ENCODE measurements at places on chromosomes 16 and 17.

DNA sequence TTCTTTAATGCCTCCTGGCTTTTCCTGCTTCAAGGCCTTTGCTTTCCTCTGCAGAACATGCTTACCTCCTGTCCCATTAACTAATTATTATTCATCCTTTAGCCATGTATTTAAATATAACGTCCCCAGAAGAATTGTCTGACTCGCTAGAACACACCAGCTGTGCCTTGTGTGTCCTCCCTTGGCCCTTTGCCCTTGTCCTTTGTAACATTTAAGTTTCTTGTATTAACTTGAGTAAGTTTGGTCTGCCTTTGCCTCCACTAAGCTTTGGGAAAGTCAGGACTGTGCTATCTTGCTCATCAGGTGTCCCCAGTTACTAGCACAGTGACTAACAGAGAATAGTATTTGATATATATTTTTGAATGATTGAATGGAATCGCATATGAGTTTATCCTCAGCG lies 29.6 kb upstream of the ABCA9 start:
- DNase-seq: no peak

DNA sequence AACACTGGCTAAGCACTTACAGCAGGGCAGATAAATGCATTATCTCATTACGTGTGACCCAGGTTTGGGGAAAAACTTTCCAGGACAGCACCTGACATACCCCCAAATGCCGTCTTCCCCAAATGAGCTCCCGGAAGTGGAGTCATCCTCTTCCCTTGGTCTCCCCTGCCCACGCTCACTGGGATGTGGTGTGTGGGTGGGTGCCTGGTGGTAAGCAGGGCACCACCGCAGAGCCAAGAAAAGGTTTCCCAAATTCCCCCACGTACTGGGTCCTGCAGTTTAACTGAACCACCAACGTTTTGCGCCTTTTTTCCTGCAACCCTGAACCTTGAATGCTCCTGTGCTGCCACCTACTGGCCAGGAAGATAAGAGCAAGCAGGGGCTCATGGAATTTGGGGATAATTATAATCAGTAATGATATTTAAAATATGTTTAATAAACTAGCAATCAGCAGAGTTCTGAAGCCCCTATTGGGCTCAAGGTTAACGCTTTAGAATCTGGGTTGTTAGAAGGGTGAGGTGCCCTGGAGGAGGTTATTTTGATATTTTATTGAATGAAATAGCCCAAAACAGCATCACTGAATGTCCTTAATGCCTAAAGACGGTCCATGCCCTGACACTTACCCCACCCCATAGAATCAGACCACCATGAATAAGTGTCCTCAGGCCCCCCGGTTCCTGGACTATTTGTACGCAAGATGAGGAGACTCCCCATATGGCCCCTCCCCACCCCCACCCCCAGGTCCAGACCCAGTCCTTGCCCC lies 8.0 kb downstream of the SPPL2C start:
- DNase-seq: no peak

DNA sequence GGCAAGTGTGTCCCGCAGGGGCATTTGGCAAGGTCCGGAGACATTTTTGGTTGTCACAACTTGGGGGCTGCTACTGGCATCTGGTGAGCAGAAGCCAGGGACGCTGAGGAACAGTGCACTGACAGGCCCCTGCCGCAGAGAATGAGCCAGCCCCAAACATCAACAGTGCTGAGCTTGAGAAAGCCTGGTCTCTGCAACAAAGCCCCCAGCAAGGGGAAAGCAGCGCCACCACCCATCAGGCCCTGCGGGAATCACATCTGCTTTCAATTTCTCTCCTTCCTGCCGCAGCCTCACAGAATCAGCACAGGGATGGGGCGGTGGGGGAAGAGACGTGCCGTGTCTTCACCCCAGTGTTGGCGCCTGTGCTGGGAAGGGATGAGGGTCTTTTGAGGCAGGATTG lies 14.8 kb upstream of the PRPSAP1 start:
- DNase-seq: no peak

GRCh38 chr16:30401768-30402425 lies 5.5 kb upstream of the ZNF771 start:
- no peak for DNase-seq

GRCh38 chr16:52546291-52547003 lies 496 bp downstream of the TOX3 start:
- DNase-seq: no peak

GRCh38 chr17:63113167-63113566 lies 147.1 kb downstream of the TANC2 start:
- DNase-seq: no peak

DNA sequence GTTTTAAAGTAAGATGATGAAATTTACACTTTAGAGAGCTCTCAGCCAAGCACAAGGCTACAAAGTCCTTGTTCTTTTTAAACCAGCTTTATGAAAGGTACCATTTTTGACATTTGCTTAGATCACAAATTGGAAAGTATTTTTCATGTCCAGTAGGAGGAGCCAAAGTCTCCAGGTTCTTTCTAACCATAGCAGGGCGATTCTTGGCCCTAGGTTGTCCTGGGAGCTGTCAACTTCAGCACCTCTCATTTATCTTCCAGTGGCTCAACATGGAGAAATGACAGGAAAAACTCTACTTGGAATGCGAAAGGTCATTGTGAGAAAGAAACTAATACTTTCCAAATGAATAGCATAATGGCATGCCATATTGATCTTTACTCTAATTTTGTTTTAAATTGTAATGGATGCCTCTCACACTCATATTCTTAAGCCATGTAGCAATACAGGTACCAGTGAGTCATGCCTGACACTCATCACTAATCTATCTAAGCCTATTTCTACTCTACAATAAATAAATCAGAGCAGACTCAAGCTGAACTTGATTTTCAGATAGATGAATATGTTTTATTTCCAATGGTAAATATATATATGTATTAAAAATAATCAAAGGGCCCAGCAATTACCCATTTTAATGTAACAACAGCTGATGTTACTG lies 919.1 kb upstream of the EEF2KMT start:
- no peak for DNase-seq

DNA sequence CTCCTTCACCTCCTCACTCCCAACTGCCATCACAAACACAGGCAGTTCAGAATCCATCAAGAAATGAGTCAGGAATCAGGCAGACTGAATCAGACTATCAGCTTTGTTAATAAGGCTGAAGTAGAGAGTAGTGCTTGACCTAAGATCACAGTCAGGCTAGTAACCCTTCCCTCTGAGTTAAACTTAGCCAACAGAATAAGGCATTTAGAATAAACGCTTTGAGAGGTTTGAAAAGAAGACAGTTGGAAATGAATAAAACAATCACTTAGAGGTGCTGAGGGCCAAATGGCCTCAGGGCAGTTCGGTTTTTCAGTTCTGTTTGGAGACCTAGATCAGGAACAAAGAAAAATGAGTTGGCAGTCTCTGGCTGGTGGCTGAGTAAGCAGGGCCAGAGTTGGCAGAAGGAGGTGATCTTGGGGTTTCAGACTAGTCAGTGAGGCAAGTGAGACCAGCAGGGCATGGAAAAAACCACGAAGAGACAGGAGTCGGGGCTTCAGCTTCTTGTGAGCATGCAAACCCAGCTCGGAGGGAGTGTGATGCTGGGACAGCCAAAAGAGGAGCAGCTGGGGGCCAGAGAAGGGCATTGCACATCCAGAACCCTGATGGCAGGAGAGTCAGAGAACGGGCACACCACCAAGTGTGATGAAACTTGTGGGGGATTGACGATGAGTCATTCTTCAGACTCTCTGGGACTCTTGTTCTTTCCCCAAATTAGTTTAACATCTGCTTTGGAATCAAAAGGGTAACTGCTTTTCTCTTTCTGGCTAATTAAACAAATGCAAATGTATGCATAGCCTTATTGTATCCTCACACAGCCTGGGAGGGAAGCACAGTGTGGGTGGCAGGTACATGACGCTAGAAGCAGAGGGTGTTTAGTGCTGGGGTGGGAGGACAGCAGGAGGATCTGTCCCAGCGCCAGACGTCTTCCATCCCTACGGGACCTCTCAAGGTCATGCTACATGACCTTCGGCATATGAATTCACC lies 54.8 kb downstream of the SPECC1 start:
- peak; percentile 85 for DNase-seq

DNA sequence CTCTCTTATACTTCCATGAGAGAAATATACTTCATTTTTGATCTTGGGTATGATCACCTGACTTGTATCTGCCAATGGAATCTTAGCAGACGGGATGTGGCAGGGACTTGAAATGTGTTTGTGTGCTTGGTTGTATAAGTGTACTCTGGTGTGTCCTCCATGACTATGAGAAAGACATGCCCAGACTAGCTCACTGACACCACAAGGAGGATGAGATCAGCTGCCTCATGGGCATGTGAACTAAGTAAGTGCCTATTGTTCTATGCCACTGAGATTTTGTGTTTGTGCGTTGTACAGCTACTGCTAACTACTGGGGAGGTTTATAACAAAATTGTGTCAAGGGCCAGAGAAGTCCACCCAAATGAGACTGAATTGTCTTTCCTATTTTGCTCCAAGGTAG lies 402.2 kb upstream of the SALL1 start:
- DNase-seq: no peak

- no peak for DNase-seq
Measured at GRCh38 chr17:78462148-78462547, 83.7 kb downstream of the PGS1 start.

- DNase-seq: no peak
Measured at GRCh38 chr16:19223235-19224170, 55.5 kb downstream of the SYT17 start.

DNA sequence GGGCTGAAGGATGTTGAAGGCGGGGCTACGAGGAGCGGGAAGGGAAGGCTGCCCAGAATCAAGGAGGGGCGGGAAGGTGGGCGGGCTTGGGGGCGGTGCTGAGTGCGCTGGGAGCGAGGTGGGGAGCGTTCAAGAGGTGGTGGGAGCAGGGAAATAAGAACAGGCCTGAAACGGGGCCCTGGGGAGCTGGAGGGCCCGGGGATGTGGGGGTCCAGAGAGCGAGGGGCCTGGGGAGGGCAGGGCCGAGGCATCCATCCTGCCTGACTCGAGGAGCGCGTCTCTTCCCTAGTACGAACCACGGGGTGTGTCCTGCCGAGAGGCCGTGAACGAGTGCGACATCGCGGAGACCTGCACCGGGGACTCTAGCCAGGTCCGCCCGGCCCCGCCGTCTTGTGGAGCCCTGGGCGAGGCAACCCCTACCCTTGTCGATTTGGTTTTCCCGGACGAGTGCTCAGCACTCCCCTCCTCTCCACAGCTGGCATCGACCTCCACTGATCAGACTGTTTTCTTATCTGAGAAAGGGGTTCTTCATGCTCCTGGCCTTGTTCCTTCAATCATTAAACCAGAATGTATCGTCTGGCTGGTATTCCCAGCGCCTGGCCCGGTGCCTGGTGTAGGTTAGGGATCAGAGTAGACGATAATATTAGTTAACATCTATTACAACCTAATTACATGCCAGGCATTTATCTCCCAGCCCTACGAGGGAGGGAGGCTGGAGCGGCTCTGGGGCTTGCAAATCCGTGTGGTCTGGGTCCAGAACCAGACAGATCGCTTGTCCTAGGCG lies 17.2 kb downstream of the ADAM11 start:
- peak; percentile 90 for DNase-seq

DNA sequence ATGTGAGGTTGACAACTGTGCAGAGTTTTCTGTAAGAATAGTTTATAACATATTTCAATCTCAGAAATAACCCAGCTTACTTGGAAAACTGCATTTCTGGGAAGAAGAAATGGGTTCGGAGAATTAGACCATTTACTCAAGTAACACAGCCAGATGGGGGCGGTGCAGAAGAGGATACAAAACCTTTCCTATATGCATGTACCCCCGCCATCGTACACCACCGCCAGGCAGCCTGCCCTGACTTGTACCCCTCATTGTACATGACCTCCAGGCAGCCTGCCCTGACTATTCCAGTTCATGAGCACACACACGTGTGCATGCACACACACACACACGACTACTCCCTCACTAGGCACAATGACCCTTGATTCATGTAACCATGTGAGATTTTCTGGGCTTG lies 154.0 kb downstream of the C16orf78 start:
- no peak for DNase-seq

DNA sequence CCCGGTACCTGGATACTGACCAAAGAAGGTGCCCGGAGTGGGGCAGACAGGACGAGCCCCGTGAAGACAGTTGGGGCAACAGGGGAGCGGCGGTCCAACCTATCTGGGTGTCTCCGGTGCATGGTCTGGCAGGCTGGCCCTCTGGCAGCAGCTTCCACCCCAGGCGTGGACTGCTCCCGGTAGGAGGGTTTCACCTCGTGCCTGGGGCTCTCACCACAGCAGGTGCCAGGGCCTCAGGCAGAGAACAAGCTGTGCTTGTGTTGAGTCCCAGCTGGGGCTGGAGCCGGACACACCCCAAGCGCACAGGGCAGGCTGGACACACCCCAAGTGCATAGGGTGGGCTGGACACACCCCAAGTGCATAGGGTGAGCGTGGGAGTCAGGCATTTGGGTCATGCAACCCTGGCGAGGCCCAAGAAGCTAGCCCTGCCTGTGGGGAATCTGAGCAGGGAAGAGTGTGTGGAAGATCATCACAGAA lies 1.5 kb upstream of the FBXL16 start:
- no peak for DNase-seq

DNA sequence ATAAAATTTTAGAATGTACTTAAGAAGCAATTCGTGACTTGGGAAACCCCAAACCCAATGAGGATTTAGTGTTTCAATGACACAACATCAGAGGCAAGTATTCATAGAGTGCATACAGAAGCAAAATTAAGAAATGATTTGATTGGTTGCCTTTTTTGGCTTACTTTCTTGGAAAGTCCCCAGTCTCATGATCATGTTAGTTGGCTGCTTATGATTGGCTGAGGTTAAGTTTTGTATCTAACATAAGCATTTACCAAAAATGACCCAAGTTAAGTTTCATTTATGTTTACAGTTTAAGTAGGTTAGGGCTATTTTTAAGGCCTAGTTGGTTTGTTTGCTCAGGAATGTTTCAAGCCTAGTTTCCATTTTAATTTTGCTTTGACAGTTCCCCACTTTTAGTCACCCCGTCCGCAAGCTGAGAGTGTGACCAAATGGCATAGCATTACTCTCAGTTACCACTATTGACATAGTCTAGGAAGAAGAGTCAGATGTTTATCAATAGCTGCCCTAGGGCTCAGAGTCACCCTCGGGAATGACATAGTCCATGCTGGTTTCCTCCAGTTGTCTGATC lies 36.2 kb downstream of the DGKE start:
- DNase-seq: no peak

DNA sequence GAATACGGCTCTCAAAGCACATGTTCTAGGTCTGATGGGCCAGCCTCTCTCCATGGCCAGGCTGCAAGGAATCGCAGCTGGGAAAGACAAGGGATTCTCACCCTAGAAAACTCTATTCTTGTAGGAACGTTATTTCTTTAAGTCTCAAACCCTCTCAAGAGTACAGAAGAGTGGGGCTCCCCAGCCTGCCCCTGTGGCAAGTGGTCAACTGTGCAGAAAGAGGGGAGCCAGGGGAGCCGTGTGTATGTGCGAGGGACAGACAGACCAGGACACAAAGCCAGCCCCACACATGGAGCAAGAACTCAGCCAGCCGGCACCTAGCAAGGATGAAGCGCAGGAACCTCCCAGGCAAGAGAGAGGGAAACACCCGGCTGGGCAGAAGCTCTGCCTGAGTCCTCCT lies 16.4 kb downstream of the KIFC3 start:
- no peak for DNase-seq

- no peak for DNase-seq
Measured at GRCh38 chr17:34259146-34259545, 4.1 kb downstream of the CCL2 start.

Measured in lower leg skin (tissue), 4 donors.